Activated CD8-positive, alpha-beta memory T cell treated with anti-CD3 and anti-CD28 coated beads for 1 hour (primary cell): ENCODE measurements at places on chromosomes 5 and 9.

GRCh38 chr5:103808464-103809106 lies 246.0 kb upstream of the NUDT12 start:
- DNase-seq: no peak

GRCh38 chr5:27516437-27516836 lies 478.1 kb upstream of the CDH9 start:
- DNase-seq: no peak

- DNase-seq: no peak
Measured at GRCh38 chr5:143653766-143654282, 158.1 kb upstream of the HMHB1 start.

DNA sequence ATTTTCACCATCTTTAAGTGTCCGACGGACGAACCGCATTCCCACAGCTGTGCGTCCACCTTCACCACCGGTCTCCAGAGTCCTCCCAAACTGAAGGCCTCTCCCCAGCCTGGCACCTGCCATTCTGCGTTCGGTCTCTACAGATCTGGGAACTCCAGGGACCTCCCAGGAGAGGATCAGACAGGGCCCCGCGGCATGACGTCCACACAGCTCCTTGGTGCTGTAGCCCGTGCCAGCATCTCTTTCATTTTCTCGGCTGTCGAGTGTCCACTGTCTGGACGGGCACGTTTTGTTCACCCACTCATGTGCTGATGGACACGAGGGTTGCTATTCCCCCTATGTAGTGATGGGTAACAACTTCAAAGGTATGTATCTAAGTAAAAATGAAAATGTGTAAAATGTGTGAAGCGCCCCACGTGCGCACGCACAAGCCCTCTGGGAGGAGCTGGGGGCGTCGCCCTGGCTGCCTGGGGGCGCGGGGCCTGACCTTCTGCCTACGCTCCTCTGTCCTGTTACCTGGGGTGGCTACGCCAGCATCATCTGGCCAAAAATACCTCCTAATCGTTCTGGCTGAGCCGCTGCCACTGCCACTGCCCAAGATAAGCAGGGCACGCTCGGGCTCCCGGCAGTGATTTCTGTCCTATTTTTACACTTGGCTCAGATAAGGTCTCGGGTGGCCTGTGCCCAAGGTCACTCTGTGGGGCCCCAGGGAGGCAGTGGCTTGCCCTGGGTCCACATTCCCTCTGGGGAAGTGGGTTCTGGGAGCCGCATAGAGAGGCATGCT lies 10.8 kb upstream of the SLC12A7 start:
- no peak for DNase-seq

GRCh38 chr5:73694089-73694488 lies 68.1 kb downstream of the ARHGEF28 start:
- no peak for DNase-seq

DNA sequence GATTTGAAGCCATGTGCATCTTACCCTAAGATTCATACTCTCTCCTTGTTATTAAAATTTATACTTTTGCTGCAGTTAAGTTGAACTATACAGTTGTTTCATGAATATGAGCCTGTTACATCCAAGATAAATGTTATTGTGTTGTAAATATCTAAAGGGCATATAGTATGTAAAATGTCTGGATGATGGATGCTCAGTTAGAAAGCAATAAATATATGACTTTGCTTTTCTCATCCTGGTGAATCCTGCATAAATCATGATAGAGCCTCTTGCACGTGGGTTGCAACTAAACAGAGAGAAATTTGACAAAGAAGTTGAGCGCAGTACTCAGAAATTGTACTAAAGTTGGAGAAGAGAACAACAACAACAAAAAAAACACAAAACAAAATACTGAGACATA lies 99.5 kb downstream of the PRDM9 start:
- no peak for DNase-seq
